ENCODE measurements at places on chromosomes 1 and 21.

- DNase-seq, result no peak
These were observed 206.8 kb upstream of the ESRRG start for GRCh38 chr1:216929870-216930582.

DNA sequence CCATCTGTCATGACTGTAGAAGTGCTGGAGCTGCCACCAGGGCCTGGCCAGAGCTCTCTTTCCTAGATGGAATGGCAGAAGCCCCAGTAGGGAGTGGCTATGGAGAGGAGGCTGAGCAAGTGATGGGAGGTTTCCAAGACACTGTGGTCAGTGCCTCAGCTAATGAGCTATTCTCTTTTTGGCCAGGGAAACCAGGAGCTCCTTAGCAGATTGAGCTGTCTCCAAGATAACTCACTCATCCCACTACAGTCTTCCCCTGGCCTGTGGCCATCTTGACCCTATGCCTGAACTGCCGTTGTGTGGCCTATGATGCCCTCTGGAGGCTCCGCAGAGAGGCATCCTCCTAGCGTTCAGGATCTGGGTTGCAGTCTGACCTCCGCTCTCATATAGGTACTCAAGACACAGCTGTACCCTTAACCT, 60.5 kb downstream of the ERI3 start:
- DNase-seq, result peak; percentile 67

GRCh38 chr1:83631851-83632250, 367.1 kb downstream of the TTLL7 start:
- no peak for DNase-seq

DNA sequence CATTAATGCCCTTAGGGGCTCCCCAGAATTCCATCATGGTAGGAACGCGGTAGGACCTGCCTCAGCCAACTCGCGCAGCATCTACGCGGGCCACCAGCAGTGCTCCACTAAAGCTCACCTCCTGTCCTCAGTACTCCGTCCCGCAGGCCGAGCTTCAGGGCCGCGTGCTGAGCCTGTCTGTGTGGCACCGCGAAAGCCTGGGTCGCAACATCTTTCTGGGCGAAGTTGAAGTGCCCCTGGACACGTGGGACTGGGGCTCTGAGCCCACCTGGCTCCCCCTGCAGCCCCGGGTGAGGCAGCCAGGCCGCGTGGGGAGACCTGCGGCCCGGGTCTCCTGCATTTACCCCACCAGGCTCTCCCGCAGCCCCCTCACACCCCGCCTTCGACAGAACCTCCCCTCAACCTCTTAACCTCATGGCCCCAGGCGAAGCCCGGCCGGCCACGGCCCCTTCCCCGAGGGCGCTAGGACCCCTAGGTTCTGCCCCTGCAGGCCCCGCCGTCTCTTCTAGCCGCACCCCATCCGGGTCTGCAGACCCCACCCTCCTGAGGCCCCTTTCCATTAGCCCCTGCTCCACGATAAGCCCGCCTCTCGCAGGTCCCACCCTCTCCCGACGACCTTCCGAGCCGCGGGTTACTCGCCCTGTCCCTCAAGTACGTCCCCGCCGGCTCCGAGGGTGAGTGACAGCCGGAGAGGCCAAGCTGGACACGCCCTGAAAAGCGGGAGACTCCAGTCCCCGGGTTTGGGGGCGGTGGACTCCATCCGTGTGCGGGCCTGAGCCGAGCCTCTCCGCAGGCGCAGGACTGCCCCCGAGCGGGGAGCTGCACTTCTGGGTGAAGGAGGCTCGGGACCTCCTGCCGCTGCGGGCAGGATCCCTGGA, 9.1 kb downstream of the SYTL1 start:
- DNase-seq, result peak; percentile 69

DNA sequence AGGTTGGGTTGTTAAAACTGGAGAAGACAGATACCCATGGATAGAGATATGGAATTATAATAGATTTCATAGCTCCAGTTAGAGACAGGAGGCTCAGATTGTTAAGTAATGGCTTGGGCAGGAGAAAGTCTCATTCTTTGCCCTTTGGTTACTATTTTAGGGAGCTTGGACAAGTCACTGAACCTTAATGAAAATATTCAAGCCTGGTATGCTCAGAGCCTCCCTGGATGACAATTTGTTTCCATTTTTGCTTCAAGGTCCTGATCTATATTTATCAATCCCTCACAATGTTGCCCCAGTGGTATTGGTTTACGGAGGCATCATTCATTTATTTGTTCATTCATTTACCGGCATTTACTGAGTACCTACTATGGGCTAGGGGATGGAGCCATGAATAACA, 37.5 kb downstream of the RCSD1 start:
- DNase-seq, result no peak

DNA sequence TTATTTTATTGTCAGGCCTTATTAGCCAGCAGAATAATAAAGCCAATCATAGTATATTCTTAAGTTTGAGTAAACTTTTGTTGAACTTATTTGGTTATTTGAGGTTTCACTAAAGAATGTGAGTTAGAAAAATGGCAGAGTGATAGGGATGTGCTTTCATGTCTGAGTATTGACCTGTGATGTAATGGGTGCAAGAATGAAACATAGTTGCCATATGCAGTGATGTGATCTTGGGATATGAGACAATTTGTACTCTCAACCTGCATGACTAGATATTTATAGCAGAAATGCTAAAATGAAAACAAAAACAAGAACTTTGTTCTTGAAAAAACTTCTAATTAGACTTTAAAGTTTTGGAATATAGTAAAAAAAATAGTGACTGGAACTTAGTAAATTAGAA, 97.9 kb downstream of the DISP1 start:
- no peak for DNase-seq

GRCh38 chr1:237045278-237046016, 3.5 kb downstream of the RYR2 start:
- no peak for DNase-seq

DNA sequence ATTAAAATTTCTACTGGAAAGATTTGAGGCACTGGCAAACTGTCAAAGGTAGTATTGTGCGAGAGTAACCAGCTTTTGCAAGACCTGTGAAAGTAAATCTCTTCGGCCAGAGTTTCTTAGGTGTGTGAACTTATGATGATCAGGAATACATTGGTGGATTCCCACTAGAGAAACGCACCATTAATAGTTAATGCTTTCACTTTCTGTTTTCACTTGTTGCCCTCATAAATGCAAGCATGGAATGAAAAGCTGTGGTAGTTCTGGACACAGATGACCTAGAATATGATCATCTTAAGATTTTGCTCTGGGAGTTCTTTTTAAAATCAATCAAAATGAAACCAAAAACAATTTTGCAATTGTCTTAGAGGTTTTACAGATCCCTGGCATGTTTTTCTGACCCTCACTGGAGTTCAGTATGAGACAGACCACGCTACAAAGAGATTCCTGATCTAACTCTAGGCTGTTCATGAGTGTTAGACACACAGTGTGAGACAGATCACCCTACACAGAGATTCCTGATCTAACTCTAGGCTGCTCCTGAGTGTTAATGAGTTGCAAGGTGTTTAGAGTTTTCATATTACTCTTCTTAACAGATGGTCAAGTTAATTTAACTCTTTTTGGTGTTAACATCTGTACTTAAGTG, 98.8 kb downstream of the SDCCAG8 start:
- DNase-seq, result peak; percentile 67

DNA sequence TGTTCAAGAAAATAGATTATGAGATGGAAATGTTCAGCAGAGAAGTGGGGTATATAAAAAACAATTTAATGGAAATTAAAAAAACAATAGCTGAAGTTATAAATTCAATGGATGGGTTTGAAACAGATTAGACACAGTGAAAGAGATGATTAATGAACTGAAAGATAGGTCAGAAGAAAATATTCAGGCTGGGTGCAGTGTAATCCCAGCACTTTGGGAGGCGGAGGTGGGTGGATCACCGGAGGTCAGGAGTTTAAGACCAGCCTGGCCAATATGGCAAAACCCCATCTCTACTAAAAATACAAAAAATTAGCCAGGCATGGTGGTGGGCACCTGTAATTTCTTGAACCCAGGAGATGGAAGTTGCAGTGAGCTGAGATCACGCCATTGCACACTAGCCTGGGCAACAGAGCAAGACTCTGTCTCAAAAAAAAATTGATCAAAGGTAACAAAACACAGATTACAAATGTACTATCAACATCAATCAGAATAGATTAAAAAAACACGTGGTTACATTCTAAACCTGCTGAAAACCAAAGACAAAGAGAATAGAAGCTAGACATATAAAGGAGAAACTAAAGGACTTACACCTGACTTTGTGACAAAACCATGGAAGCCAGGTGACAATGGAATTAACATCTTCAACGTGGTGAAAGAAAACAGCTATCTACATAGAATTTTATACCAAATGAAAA, 4.8 kb upstream of the SUMO3 start:
- DNase-seq, result no peak

DNA sequence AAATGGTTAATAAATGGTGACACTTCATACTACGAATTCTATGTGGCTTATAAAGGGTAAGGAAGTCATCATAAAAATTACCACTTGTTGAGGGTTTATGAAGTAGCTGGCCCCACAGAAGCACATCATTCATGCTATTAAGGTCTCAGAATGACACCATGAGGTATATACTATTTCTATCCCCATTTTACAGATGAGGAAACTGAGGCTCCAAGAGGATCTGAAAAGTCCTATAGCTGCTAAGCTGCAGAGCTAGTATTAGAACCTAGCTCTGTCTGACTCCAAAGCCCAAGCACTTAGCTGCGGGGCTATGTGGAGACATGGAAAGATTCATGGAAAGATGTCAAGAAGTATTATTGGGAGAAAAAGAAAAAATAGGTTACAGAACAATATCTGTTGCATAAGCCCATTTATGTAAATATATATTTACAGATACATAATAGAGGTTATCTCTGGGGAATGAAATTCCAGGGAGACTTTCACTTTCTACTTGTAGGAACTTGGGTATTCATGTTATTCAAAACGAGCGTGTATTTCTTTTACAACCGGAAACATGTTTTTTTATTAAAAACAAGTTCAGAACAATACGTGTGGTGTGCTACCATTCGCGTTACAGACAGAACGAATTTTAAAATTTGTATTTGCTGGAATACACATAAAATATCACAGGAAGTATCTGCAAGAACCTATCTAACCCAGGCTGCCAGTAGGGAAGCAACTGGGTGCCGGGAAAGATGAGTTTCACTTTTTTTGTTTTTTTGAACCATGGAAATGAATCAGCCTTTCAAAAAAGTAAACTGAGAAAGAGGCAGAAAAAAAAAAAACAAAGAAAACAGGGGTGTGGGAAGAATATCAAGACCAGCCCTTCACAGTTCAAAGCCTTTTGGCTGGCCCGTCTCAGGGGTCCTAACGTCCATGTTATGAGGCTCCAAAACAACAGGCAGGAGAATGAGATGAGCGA, 13.4 kb downstream of the SPOCD1 start:
- peak; percentile 29 for DNase-seq

DNA sequence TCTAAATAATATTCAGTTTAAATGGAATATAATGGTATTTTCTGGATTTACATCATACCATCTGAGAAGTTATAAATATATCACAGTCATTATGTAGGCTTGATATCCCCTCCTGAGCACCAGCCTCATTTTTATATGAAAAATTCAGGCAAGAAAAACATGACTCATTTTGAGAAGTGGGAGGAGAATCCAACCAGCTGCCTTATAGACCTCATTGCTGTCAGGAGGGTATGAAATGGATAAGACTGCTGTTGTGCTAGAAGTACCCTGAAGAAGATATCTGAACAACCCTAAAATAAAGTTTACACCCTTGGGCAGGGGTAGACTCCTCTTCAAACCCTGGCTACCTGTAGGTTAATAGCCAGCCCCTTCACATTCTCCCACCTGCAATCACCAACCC, 8.8 kb downstream of the GIPC2 start:
- DNase-seq, result no peak

DNA sequence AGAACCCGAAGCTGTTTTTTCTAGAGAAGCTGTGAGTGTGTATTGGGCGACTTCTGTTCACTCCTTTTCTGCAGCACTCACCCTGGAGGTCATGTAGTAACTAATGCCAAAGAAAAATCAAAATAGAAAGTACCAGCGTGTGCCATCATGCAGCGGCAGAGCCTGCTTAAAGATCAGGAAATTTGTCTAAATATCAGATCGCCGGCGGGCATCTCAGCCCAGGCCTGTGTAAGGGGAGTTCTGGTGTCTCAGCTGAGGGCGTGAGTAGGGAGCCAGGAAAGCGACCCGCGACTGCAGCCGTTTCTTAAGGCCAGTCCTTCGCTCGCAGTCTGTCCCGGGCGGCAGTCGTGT, 768 bp downstream of the EDARADD start:
- DNase-seq, result no peak

GRCh38 chr1:227887697-227888403, 59.9 kb downstream of the WNT9A start:
- DNase-seq, result peak; percentile 55

GRCh38 chr1:162535501-162535900, 26.0 kb upstream of the UAP1 start:
- DNase-seq, result no peak

- DNase-seq, result peak; percentile 61
These were observed 36.5 kb downstream of the RIPK4 start for GRCh38 chr21:41730367-41730765.

DNA sequence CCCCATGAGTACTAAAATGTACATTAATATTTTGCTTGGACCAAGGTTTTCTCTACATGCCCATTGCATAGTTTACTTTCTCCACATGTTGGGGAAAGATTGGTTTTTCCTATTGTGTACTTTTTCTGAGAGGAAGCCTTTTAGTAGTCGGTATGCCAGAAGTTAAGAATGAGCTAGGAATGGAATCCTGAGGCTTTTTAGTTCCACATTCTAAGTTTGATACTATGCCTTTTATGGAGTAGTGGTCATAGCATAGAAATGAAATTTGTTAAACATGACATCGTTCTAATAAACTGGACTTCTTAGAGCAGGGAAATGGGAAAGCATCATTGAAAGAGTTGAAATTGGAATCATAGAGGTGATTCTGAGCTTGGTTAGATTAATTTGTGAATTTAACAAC, 64.3 kb downstream of the BCL9 start:
- DNase-seq, result no peak

DNA sequence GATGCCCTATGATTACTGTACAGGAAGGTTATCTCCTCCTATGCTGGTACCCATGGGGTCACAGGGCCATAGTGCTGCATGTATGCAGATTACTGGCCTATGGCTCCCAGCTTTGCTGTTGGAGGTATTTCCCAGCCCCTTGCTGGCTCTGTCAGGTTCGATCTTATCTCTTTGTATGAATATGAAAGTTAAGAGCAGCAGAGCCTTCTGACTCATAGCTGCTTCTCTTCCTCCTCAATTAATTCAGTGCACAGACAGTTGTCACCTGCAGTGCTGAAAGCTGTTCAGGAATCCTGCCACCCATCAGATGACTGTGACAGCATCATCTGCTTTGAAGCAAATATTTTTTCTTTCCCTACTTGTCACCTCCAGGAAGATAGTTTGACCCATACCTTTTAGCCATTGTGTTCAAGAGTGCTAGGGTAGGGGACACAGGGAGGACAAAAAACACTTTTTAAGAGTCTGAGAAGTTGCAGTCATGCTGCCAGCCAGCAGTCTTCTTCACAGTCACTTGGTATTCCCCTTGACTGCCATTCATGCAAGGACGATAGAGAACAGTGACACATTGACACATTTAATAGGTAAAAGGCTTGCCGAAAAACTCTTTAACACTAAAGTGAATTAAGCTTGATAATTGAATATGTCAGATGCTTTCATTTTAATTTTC, 73.1 kb downstream of the KIF1B start:
- no peak for DNase-seq

- DNase-seq, result no peak
These were observed 4.6 kb downstream of the IVL start for GRCh38 chr1:152912900-152913299.

GRCh38 chr1:215210167-215210566, 127.6 kb downstream of the KCNK2 start:
- no peak for DNase-seq

- DNase-seq, result peak; percentile 30
These were observed 98.6 kb downstream of the ENAH start for GRCh38 chr1:225554216-225554812.
